ENCODE measurements at places on chromosomes 5 and 9. TPM values are rescaled to one million over a fixed set of nuclear protein-coding genes. Genes with fewer than 3 reads are reported as not detected.

The FGF1 gene
- 6.8 TPM for total RNA-seq

The C1QTNF2 gene
- total RNA-seq: 2.3 TPM

The HK3 gene
- total RNA-seq: 0.82 TPM

The NPR3 gene
- 3.6 TPM for total RNA-seq

The HTR4 gene
- 0.54 TPM for total RNA-seq

The SHOC1 gene
- not detected for total RNA-seq

The IL5 gene
- total RNA-seq: not detected

The GMCL2 gene
- not detected for total RNA-seq

The PITX1 gene
- not detected for total RNA-seq

The MSANTD3 gene
- 30.7 TPM for total RNA-seq

The PNPLA7 gene
- 1.5 TPM for total RNA-seq

The CDC23 gene
- 33.3 TPM for total RNA-seq

The CCL21 gene
- total RNA-seq: not detected

The TRPM6 gene
- total RNA-seq: 3.0 TPM

The C5 gene
- total RNA-seq: 10.9 TPM

The IL9 gene
- not detected for total RNA-seq

The RICTOR gene
- 90.4 TPM for total RNA-seq

The IL3 gene
- not detected for total RNA-seq

The MUSK gene
- 0.27 TPM for total RNA-seq

The OTP gene
- 0.27 TPM for total RNA-seq

The GABRB2 gene
- total RNA-seq: 63.2 TPM

The SARDH gene
- 4.2 TPM for total RNA-seq

The CARD6 gene
- 0.82 TPM for total RNA-seq
